ENCODE measurements at places on chromosomes 1 and 21.

GRCh38 chr1:181043025-181043888, 9.5 kb downstream of the MR1 start:
- peak; percentile 15 for DNase-seq

- no peak for DNase-seq
Observed at GRCh38 chr1:220217383-220217988, 54.8 kb downstream of the RAB3GAP2 start.

DNA sequence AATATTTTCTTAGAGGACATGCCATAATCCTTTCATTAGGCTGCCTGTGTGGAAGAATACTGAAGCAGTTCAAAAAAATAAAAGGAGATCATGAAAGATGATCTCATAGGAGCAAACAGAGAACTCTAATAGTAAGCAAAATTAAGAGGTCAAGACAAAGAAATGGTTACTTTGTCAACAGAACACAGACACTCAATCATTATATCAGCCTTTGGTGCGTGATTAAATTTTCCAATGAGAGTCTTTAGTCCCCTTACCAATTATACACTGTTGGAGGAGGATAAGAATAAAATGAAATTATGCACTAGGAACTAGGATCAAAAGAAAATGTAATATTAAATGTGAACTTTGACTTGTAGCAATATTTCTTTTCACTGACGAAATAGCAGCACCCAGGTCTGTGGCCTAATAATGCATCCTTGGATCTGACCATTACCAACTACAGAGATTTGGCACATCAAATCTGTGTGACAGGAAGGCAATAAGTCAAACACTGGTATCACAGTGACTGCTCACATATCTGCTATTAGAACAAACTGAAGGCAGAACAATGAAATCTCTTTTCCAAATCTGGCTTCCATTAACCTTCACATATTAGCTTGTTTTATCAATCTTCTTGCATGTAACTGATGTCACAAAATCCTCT, 1812.9 kb downstream of the PLA2G4A start:
- no peak for DNase-seq

GRCh38 chr1:162687870-162688269, 55.6 kb downstream of the DDR2 start:
- no peak for DNase-seq

- no peak for DNase-seq
Observed at GRCh38 chr1:223479718-223480425, 86.7 kb downstream of the CCDC185 start.

DNA sequence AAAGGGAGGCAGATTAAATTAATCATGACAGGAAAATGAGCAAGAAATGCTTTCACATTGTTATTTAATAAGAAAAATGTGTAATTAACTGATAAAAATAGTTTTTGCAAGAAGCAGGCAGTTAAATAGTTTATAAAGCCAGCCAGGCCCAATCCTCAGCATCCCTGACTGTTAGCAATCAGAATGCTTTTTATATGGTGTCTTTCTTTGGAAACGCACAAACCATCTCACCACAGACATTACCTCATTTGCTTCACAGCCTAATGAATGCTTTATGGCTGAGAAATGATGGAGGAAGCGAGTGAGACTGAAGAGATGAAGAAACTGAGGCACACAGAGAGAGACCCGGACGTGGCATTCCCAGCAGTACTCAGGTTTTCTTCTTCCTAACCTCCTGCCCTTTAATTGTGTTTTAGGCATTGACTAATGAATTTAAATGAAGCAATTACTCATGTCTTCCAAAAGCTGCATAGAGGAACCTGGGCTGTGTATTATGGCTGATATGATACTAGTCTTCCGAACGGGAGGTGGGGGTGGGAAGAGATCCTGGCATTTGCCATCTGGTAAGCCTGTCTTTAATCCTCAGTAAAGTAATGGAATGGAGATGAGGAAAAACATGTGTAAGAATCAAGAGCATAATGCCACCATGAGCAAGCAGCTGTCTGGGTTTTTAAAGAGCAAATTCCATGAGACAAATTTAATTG, 116.1 kb upstream of the LMO4 start:
- DNase-seq = no peak

DNA sequence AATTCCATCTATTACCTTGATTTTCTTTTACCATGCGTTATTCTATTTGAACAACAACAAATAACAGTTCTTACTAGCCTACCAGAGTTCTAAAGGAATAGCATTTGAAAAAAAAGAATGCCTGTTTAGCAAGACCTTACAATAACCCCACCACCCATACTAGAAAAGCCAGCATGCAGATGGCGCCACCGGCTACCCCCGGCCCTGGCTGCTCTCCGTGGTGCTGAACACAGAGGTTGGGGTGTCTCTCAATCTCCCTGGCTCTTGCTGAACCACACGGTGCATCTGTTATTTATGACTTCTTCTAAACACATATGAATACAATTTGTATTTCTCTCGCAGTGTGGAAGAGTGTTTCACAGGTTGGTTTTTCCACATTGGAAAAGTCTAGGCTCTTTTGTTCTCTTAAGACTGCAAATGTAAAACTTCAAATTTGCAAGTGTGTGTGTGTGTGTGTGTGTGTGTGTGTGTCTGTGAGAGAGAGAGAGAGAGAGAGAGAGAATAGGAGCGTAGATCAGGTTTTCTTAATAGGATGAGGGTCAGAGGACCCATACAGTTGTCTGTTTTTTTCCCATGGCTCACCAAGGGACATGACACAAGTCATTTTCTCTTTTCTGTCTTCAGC, 13.6 kb downstream of the GRIK3 start:
- DNase-seq = peak; percentile 21

- no peak for DNase-seq
Observed at GRCh38 chr1:239155466-239156091, 230.8 kb upstream of the CHRM3 start.

DNA sequence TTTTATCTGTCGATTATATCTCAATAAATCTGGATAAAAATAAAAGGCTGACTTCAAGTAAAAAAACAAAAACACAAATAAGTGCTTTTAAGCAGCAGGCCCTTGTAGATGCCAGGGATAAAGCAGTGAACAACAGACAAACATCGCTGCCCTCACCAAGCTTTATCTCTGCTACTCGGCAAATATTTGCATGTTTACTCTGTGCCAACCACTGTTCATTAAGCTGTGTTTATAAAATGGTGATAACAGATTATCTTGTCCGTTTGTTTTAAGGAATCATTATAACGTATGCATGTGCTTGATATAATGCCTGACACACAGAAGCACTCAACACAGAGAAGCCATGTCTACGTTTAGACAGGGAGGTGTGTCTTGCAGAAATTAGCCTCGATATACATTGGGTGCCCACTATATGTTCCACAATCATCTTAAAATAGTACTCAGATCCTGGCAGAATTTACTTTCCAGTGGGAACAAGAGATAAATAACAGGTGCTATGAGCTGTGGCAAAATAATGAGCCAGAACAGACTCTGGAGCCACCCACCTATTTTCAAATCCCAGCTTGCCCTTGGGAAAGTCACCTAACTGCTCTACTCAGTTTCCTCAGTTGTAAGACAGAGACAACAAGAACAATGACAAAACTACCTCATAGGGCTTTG, 47.2 kb downstream of the TRIT1 start:
- no peak for DNase-seq

GRCh38 chr1:221877311-221877710, 135.4 kb upstream of the DUSP10 start:
- DNase-seq = no peak

DNA sequence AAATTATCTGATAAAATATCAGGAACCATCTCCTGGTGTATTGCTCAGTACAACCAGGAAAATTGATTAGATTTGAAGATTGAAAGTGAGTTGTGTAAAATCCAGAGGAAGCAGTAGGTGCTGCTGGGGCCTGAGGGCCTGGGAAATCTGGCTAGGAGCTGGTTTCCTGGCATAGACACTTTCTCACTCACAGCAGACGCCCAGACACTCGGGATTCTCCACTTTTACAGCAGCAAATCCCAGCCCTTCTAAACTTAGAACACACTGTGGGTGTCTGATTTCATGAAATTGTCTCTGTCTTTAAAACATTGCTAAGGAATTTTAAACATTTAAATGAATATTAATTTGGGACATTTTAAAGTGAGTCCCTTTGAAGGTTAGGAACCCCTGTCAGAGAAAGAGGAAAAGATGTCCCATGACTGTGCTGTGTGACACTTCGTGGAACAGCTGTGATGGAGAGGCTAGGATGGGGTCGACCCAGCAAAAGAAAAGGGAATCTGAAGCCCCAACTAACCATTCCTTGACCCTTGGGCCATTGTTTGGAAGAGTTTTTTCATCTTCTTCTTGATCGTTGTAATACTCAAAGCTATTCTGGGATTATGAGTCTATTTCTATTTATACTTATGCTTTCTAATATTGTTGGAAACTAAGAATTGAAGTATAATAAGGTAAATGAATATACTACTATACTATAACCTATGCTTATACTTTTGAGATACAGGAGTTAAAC, 49.0 kb upstream of the VAMP3 start:
- DNase-seq = no peak

DNA sequence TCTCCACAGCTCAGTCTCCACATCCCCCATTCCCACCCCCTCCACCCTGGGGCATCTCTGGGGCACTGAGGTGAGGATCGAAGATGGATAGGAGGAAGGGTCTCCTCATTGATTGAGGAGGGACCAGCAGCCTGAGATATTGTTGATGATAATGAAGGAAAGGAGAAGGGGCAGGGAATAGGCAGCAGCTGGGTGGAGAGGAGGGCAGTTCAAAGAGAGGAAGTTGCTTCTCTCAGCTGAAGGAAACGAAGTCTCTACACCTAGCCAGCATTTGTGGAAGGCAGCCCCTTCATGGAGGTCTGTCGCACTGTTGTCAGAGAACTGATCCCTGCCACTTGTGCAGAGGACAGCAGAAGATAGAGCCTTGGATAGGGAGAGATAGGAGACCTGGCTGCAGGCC, 5.7 kb downstream of the KNCN start:
- no peak for DNase-seq

DNA sequence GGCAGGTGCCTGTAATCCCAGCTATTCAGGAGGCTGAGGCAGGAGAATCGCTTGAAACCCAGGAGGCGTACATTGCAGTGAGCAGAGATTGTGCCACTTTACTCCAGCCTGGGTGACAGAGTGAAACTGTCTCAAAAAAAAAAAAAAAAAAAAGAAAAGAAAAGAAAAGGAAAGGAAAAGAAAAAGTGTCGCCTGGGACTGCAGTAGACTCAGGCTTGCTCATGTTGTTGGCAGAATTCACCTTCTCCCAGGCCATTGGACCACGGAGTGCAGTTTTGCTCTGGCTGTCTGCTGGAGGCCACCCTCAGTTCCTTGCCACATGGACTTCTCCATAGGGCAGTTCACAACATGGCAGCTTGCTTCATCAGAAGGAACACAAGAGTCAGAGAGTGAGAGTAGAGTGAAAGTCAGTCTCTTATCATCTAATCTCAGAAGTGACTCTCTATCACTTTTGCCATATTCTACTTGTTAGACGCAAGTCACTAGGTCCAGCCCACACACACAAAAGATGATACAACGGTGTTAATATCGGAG, 29.2 kb downstream of the BCAS2 start:
- no peak for DNase-seq

DNA sequence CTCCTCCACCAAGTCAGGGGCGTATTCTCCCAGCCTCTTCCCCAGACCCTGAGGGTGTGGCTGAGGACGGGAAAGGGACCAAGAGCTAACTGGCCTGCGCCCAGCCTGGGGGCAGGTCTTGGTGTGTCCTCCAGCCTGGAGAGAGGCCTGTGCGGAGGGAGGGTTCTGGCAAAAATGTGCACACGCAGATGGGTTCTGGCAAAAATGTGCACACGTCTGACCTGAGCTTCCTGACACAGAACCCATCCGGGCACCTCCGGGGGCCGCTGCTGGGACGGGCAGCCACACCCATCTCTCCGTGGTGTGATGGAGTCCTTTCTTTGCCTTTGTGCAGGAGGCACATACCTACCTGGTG, 23.1 kb upstream of the PKP1 start:
- no peak for DNase-seq

GRCh38 chr1:172680733-172681275, 21.9 kb downstream of the FASLG start:
- DNase-seq = no peak

- DNase-seq = peak; percentile 24
Observed at GRCh38 chr1:160981584-160982411, 27.2 kb upstream of the ITLN2 start.

DNA sequence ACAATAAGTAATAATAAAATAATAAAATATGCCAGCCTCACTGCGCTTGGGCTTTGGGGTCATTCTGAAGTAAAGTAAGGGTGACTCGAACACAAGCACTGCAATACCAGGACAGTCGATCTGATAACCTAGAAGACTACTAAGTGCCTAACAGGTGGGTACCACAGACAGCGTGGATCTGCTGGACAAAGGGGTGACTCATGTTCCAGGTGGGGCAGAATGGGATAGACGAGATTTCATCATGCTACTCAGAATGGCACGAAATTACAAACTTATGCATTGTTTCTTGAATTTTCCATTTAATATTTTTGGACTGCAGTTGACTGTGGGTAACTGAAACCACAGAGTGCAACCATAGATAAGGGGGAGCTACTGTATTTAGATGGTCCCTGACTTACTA, 221.1 kb upstream of the GREM2 start:
- DNase-seq = no peak

Measured in activated T-cell treated with anti-CD3 and anti-CD28 coated beads, Interleukin-2, amount 50 U/mL, for 72 hours (primary cell).